ENCODE measurements at places on chromosomes 3 and 15. TPM values are rescaled to one million over a fixed set of nuclear protein-coding genes. Genes with fewer than 3 reads are reported as not detected.

The PRSS50 gene
- total RNA-seq: not detected

The SAMD7 gene
- not detected for total RNA-seq

The FBXO40 gene
- total RNA-seq: not detected

The SEC11A gene
- total RNA-seq: 322 TPM

The CTXND1 gene
- total RNA-seq: not detected

The SPINT1 gene
- total RNA-seq: 0.85 TPM

The TMEM115 gene
- total RNA-seq: 40.0 TPM

The CILP gene
- 0.08 TPM for total RNA-seq

The CHRNA3 gene
- total RNA-seq: 0.29 TPM

The GOLGA8R gene
- total RNA-seq: 0.29 TPM

The CHRNA7 gene
- total RNA-seq: 4.7 TPM

The ZPLD1 gene
- 0.05 TPM for total RNA-seq

The CTDSPL gene
- 11.0 TPM for total RNA-seq

Data from A549 treated with DMSO at 1 μM for 4 hours (cell line).